ENCODE measurements at places on chromosomes 6 and 20.

DNA sequence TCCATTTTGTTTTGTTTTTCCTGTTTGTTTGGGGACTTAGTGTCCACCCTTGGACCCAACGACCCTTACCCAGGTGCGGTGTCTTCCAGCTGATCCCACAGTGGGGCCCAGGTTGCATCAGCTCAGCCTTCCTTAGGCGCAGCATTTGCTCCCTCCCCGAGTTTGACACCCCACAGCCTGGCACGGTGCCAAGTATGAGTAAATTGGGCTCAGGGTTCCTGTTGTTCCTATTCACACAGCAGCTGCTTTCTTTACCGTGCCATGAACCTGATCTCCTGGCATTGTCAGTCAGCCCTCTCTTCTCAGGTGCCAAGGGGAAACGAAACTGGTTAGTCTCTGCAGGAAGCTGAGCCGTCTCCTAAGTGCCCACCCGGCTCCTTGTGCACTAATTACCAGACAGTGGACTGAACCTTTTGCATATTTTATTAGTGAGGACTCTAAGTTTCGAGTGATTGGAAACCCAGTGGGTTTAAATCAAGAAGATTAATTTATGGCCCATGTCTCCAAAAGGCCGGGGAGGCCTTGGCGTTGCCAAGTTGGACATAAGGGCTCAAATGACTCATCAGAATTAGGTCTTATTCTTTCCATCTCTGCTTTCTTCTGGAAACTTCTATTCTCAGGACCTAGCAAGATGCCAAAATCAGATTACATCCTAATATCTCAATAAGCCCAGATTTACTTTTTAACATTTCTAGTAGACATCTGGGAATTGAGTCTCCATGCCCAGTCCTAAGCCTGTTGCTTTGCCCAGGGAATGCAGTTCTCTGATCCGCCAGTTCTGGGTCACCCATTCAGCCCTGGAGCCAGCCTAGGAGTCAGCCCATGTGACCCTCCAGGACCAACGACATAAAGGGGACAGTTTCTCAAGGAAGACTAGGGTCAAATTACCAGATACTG is 68.8 kb downstream of the TSHZ2 start:
- DNase-seq: no peak

GRCh38 chr6:45522486-45522885 is 144.8 kb upstream of the SUPT3H start:
- no peak for DNase-seq

DNA sequence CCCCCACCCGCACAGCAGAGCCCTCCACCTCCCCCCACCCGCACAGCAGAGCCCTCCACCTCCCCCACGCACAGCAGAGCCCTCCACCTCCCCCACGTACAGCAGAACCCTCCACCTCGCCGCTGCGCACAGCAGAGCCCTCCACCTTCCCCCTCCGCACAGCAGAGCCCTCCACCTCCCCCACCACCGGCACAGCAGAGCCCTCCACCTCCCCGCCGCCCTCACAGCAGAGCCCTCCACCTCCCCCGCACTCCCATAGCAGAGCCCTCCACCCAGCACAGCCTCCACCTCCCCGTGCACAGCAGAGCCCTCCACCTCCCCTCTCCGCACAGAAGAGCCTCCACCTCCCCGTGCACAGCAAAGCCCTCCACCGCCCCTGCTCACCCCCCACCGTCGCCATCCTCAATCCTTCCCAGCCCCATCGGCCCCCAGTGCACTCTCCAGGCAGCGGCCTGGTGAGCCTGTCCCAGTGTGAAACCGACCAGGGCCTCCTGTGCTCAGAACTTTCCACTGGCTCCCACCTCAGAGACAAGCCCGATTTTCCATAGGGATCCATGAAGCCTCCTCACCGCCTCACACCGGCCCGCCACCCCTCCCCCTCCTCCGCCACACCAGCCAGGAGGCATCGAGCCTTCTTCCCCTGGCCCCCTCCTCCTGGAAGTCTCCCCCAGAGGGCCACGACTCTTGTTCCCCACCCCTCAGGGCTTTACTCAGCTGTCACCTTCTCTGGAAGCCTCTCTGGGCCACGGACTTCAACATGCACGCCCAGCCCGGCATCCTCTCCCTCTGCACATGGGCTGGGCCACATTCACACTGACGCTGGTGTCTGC is 347.1 kb downstream of the ZFAND3 start:
- DNase-seq: no peak

- DNase-seq: no peak
These were observed 140.7 kb upstream of the NEDD9 start for GRCh38 chr6:11373208-11373607.

DNA sequence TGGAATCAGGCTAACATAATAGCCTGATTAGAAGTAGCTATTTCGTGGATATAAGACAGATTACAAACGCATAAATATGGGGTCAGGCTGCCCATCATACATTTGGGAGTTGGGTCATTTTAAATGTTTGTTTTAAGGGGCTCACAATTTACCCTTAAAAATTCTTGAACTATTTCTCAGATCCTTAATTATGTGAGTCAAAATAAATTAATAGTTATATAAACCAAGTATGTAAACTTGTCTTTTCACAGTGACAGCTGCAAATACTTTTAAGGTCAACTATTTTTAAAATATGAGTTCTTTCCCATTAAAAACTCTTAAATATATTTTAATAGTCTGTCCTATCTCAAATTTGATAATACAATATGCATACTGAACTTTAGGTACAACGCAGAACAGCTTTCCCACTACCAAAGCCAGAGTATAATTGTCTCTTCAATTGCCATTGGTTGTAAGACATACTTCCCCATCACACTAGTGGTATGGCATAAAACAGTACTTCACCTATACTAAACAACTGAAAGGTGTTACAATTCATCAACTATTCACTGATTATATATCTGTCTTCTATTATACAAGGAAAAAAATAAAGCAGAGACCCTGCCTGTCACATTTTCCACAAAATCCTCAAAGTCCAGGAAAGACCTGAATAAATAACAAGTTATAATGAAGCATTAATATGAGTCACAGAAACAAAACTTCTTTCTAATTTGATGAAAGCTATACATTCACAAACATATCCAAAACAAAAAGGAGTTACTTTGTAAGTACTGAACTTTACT is 80.8 kb upstream of the COL21A1 start:
- no peak for DNase-seq

GRCh38 chr6:3937438-3937837 is 88.3 kb downstream of the FAM50B start:
- DNase-seq: no peak

DNA sequence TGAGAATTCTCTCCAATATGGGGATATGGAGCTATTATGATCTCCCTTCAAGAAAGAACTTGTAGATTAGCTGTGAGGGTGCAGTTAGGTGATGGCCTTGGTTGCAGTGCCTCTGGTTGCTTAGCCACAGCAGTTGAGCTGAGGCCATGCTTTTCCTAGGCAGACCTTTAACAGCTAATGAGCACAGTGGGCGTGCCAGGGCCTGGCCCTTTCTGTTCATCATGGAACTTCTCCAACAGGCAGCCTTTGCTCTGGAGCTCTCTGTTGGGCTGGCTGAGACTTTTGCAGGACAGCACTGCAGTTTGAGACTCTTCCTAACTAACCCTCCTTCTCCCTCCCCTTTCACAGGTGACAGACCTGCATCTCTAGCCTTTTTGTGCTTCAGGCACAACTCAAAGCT is 39.7 kb upstream of the TMEM170B start:
- DNase-seq: no peak

- DNase-seq: no peak
These were observed 143.6 kb downstream of the DST start for GRCh38 chr6:56499095-56499494.

DNA sequence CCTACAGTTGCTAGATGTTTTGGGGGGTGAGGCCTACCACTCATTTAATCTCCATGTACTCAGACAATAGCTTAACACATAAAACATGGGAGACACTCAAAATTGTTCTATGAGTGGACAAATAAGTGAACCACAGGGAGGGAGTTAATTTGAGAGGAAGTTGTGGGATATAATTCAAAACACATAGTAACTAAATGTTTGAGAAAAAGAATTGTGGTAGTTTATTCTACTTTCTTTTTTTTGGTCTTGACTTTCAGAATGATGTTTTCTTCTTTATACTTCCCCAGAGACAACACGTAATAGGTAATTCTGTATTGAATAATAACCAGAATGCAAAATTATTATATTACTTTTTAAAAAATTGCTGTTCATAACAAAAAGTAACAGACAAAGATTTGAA is 453.8 kb downstream of the RFPL4B start:
- DNase-seq: no peak

GRCh38 chr20:36267605-36268381 is 31.5 kb downstream of the AAR2 start:
- DNase-seq: no peak

GRCh38 chr6:154683756-154684523 is 49.3 kb upstream of the SCAF8 start:
- DNase-seq: no peak

DNA sequence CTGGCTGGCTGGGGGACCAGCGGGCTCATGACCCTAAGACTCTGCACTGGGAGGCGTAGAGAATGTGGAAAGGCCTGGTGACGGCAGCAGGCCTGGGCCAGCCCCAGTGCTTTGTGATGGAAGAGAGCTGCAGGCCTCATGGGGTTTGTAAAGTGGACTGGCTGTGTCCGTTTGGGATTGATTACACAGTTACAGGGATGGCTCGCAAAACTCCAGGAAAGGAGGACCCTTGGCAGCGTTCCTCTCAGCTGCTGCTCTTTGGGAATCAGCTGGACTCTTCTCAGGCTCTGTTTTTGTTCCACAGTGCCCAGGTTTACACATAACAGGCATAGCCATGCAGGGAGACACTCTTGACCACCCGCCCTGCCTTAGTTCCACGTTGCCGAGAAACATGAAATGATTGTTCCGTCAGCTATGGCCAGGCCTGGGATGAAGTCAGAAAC is 89.0 kb downstream of the SLX4IP start:
- DNase-seq: no peak

GRCh38 chr20:23116311-23117089 is 30.4 kb upstream of the CD93 start:
- DNase-seq: no peak

- no peak for DNase-seq
These were observed 260.2 kb upstream of the IRAK1BP1 start for GRCh38 chr6:78607189-78607588.

- DNase-seq: no peak
These were observed 14.5 kb downstream of the ARHGAP18 start for GRCh38 chr6:129695373-129696027.

GRCh38 chr20:22333885-22334545 is 250.4 kb downstream of the FOXA2 start:
- peak; percentile 8 for DNase-seq

- no peak for DNase-seq
These were observed 38.7 kb downstream of the DOK5 start for GRCh38 chr20:54514028-54514607.

GRCh38 chr20:25076201-25076600 is 5.7 kb downstream of the VSX1 start:
- no peak for DNase-seq

DNA sequence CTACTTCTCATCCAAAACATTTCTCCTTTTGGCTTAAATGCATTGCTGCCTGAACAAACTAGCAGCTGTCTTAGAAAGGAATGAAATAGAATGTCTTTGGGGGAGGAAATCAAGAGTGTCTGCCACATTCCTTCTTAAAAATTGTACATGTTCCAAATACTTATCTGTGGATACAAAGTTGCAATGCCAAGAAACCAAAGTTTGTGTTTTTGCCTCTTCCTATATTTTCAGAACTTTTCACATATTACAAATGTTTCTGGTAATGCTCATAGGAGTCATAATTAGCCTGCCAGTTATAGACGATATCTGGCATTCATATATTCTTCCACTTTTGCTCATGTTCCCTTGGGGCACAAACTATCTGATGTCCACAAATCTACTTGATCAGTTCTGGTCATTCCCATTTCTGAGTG is 165.5 kb upstream of the BMP5 start:
- DNase-seq: no peak

- DNase-seq: no peak
These were observed 52.2 kb downstream of the EYA2 start for GRCh38 chr20:46946796-46947195.

DNA sequence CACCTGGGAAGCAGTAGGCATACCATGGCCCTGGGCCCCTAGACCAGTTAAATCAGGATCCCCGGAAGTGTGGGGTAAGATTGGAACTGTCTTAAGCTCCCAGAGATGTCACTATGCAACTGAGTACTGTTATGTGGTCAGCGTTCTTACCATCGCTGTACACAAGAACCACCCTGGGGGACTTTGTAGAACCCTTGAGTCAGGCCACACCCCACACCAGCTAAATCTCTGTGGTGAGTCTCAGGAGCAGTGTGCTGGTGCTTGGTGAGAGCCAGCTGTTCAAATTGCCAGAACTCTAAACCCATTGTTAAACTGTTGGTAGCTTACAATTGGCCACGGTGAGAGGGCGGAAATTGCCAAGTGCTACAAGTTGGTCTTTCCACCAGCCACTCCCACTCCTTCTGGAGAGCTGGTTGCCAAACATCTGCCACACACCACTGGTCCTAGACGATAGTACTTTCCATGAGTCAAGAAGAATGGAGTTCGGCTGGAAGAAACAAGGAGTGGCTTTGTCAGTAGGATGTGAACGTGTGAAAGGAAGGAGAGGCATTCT is 80.5 kb upstream of the SYNDIG1 start:
- no peak for DNase-seq

- DNase-seq: no peak
These were observed 84.4 kb downstream of the PPP1R14C start for GRCh38 chr6:150227281-150227680.
